ENCODE measurements at places on chromosomes 7 and 10. TPM values are rescaled to one million over a fixed set of nuclear protein-coding genes. Genes with fewer than 3 reads are reported as not detected.

Gene FIGNL1
- 6.1 TPM for total RNA-seq

Gene SPOCK2
- total RNA-seq = 1.4 TPM

Gene ASB10
- total RNA-seq = not detected

Gene ANKRD26
- total RNA-seq = 9.6 TPM

Gene ELN
- total RNA-seq = 20.8 TPM

Gene ZNF239
- total RNA-seq = 5.0 TPM

Gene HDAC9
- total RNA-seq = 1.1 TPM

Gene PRF1
- total RNA-seq = not detected

Gene FFAR4
- total RNA-seq = not detected

Gene FRAT1
- 1.8 TPM for total RNA-seq

Gene ZNF438
- total RNA-seq = 4.3 TPM

Gene CUX1
- 71.4 TPM for total RNA-seq

Gene PPP1R3C
- total RNA-seq = 12.2 TPM

Gene FBXO24
- total RNA-seq = not detected

Gene MYL7
- not detected for total RNA-seq

Gene EMX2
- total RNA-seq = 0.75 TPM

Gene SCART1
- total RNA-seq = 2.2 TPM

Gene MBL2
- not detected for total RNA-seq

Gene RNF32
- 1.7 TPM for total RNA-seq

Gene DPY19L1
- 29.1 TPM for total RNA-seq

Gene ADIRF
- total RNA-seq = 13.2 TPM

Gene EGR2
- total RNA-seq = 3.7 TPM

Gene GPER1
- 7.6 TPM for total RNA-seq

Gene GPR26
- total RNA-seq = not detected

Gene VPS37D
- total RNA-seq = 3.1 TPM

Gene UTF1
- total RNA-seq = not detected

Gene IDI2
- total RNA-seq = not detected

Gene STEAP4
- total RNA-seq = 40.5 TPM

Gene MACC1
- not detected for total RNA-seq

Gene ADARB2
- not detected for total RNA-seq

Gene SPDYE2
- not detected for total RNA-seq

Gene CAV1
- 524 TPM for total RNA-seq

Gene ODAD2
- not detected for total RNA-seq

Gene PTPRZ1
- total RNA-seq = not detected

Gene NANOS1
- total RNA-seq = 1.7 TPM

Gene PRPS1L1
- total RNA-seq = not detected

Gene PIP
- not detected for total RNA-seq

Gene FGF8
- not detected for total RNA-seq

Gene MAGI2
- total RNA-seq = 2.3 TPM

Gene FAM237B
- not detected for total RNA-seq

Gene MEIG1
- total RNA-seq = not detected

Gene BMPER
- 86.9 TPM for total RNA-seq

Gene OPN1SW
- total RNA-seq = not detected

Gene LRRD1
- total RNA-seq = not detected

Gene CPVL
- 6.1 TPM for total RNA-seq

Gene SLC16A12
- total RNA-seq = 1.1 TPM

Gene SKIDA1
- total RNA-seq = 2.0 TPM

Gene AKR1C1
- total RNA-seq = 475 TPM

Gene HYAL4
- total RNA-seq = not detected
